ENCODE measurements at places on chromosomes 5 and 9.

GRCh38 chr5:154284433-154284832, 93.9 kb downstream of the GALNT10 start:
- DNase-seq: no peak

DNA sequence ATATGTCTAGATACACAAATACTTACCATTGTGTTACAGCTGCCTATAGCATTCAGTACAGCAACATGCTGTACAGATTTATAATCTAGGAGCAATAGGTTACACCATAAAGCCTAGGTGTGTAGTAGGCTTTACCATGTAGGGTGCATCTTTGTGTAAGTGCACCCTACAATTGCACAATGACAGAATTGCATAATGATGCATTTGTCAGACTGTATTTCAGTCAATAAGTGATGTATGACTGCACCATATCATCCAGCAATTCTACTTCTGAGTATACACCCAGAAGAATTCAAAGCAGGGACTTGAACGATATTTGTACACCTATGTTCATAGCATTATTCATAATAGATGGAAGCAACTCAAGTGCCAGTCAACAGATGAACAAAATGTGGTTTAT, 100.4 kb upstream of the SLC44A1 start:
- no peak for DNase-seq

GRCh38 chr5:168822745-168823281, 243.6 kb upstream of the PANK3 start:
- no peak for DNase-seq

- no peak for DNase-seq
Observed at GRCh38 chr5:173679909-173680630, 63.6 kb upstream of the BOD1 start.

DNA sequence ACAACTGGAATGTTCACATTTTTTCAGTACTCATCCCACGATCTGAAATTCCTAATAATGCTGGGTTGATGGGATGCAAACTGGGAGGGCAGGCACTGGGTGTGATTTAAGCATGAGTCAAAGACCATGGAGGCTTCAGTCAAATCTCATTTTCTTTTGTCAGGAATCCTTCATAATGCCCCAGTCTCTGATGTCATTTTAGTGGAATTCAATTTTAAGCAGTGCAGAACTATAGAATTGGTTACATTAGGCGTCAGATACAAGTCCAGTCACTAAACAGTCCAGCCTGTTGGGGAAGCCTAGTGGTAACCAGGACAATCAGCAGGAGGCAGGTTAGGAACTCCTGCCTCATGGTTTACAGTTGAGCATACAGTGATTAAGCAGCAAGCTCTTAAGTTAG, 41.0 kb upstream of the TMEM215 start:
- no peak for DNase-seq

DNA sequence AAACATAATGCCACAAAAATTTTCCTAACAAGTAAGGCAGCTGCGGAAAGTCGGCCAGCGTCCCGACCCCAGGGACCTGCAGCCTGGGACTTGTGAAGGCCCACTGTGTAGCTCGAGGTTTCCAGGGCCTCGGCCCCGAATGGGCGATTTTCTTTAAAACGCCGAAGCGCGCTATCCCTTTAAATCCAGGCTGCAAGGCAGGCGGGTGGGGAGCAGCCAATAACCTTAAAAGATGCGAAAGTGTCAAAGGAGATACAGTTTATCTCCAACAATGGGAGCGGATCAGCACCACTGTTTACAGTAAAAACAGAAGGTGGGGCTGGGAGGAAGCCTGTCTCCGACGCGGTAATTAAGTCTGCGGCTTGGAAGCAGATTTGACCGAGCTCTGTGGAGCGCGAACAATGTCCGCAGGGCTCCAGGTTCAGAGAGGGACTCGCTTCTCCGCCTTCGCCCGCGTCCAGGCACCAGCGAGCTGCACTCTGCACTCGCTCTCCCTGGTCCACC, 1.7 kb upstream of the ZSWIM6 start:
- no peak for DNase-seq

DNA sequence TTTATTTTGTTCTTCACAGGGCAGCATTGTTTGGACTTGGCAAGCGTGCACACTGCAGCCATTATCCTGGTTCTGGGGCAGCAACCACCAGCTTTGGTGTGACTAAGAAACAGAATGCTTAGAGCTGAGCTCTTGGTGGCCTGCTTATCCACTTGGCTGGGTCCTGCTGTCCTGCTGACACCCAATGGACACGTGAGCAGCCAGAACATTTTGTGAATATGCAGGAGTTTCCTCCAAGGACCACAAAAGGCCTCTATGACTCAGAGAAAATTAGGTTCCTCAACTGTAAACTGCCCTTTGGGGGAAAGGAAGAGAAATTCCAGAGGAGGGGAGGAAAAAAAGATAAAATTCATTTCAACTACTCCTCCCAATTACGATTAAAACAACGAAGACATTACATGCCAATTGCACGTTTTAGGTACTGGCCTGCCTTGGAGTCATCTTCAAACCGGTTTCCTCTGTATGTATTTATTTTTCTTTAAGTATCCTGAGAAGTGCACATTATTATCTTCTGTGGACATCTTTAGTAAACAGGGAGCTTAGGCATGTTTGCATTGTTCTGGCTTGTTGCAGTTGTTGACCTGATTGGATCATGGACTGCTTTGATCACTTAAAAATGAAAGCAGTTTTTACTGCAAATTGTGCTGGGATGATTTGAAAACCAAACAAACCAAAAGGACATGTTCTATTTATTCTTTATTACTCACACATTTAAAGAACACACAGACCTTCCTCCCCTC, 82.3 kb upstream of the TLE4 start:
- DNase-seq: no peak

GRCh38 chr9:135050072-135050990, 37.1 kb upstream of the OLFM1 start:
- no peak for DNase-seq

DNA sequence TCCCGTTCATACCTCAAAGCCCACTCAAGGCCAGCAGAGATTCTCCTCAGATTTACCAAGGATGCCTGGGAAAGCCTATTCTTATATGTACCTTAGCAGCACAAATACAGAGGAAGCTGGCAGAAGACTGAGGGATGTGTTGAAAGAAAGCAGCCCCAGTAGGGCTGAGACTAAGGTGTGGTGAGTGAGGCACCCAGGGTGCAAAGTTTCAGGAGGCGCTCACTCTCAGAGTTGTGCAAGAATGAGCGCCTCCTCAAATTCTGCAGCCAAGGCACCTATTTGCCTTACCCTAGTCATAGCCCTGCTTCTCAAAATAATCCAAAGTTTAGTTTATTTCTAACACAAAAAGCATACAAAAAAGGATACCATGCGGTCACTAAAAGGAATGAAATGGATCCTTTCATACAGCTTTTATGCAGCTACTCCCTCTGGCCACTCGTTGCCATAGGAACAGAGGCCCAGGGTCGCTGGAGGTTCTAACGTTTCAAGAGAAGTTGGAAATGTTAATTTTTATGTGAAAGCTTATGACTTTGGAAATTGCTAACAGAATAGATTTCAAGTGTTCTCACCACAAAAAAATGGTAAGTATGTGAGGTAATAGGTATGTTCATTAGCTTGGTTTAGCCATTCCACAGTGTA, 79.7 kb upstream of the SMIM23 start:
- DNase-seq: no peak

GRCh38 chr5:15889001-15889400, 290.6 kb downstream of the MARCHF11 start:
- DNase-seq: no peak

DNA sequence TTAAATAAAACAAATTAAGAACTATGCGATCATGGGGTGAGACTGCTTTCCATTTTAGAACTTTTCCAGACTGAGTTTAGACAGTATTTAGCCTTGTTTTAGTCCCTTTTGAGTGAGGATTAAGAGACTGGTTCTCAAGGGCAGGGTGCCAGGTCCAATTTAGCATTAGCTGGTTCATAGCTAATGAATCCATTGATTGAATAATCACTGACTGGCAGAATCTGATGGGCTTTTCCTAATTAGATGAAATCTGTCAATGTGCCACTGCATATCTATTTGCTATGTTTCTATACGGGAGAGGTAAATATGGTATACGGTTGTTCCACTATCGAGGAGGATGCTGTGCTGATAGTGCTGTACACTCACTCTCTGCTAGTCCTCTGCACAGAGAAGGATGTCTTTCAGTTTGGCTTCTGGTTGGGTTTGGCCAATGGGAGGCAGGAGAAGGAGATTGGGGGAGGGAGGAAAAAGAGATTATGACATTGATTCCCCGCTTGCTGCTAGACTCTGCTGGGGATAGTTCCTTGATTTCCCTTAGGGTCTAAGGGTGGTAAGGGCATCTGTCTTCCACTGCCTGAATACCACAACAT, 496.6 kb downstream of the CTNND2 start:
- no peak for DNase-seq

DNA sequence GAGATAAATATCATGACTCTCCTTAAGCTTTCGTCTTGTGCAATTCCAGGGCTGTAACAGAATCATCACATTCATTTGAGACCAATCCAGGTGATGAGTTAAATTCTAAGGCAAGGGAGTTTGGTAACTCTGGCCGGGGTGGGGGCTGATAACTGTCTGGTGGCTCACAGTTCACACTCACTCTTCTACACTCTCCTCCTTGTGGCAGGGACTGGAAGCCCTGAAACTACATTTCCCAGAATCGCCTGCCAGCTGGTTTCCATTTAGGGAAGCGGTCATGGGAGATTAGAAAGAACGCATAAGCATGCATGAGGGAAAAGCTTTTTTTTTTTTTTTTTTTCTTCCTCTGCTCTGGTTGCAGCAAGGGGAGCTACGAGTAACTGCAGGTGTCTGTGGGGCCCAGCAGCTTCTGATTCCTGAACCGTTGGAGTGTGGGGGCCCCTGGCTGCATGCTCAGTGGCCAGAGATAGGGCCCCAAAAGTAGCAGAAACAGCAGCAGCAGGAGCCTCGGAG, 154.8 kb upstream of the TBC1D2 start:
- DNase-seq: no peak

DNA sequence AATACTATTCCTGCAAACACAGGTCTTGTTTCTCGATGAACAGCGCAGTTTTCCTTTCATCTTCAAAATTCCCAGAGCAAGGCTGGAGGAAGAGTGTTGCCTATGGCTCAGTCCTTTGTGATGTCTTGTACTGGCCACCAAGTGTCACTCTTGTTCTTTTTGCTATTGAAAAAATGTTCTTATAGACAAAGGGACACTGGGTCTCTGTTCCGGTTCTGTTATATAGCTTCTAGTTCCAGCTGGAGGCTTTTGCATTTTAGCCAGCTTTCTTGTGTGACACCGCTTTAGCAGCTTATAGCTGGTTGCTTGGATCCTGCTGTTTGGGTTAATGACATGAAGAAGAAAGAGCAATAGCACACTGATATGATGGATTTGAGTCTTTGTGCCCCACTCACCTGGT, 343.7 kb upstream of the KCNN2 start:
- no peak for DNase-seq

- no peak for DNase-seq
Observed at GRCh38 chr9:124473310-124473709, 23.1 kb downstream of the ADGRD2 start.

DNA sequence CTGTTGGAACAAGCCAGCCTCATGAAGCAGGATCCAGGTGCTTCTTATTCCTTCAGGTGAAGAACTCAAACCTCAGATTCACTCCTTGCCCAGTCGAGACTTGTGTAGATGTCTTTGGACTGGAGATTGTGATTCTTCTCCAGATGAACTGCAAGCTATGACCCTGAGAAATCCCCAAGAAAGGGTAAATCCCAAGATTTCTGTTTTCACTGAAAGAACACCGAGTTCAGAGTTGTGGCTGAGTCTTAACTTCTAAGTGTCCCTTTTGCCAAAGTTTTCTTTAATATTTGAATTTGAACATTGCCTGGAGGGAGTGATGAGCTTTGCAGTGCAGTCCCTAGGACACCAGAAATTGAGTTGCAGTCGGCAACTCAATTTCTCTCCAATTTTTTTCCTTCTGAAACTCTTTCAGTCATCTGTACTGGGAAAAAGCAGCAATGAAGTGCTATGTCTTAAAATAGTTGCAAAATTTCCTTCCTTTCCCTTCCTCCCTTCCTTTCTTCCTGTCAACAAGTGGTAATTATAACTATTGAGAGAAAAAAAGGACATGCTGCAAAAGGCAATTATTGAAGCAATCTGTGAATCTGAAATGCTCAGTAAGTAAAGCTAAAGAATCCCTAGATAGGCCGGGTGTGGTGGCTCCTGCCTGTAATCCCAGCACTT, 56.1 kb downstream of the ANKRD55 start:
- no peak for DNase-seq

DNA sequence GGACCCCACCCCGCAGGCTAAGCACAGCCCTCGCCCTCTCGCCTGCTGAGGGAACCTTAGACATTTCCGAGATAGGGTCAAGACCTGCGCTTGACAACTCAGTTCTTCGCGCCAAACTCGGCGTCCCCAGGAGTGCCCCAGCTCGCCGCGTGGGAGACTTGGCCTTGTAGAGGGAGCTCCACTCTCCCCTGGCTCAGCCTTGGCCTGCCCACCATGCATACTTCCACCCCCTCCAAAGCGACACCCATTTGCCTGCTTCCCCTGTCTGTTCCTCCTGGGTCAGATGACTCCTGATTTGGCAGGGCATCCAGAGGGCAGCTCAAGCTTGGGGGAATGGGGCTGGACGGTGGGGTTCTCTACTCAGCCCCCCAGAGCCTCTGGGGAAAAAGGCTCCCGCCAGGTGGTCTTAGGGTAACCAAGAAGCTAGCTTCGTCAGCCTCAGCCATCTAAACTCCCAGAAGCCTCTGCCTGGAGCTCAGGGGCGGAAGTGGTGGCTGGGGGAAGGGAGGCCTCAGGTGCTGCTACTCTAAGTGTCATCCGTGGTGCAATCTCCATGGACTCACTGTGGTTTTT, 560 bp downstream of the DOCK2 start:
- DNase-seq: no peak

DNA sequence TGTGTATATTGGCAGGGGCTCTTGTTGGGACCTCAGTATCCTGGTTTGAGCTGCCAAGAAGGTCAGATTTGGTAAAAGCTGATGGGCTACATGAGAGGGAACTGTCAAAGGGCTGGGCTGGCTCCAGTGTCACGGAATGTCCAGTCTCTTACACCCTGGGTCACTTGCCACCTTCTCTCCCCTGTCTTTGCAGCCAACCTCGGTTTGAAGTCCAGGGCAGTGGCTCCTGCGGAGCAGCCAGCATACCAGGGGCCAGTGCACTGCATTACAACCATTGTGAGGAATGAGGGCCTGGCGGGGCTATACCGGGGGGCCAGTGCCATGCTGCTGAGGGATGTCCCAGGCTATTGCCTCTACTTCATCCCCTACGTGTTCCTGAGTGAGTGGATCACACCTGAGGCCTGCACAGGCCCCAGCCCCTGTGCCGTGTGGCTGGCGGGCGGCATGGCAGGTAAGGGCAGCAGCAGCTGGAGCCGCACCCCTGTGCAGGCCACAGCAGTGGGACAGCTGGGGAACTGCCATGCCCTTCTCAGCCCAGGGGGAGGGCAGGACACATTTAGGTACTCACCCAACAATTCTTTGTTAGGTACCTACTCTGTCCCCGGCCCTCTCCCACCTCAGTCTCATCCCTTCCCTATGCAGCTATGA, 24.2 kb downstream of the IL9 start:
- no peak for DNase-seq

GRCh38 chr9:489198-490197, 274.8 kb downstream of the DOCK8 start:
- DNase-seq: no peak

DNA sequence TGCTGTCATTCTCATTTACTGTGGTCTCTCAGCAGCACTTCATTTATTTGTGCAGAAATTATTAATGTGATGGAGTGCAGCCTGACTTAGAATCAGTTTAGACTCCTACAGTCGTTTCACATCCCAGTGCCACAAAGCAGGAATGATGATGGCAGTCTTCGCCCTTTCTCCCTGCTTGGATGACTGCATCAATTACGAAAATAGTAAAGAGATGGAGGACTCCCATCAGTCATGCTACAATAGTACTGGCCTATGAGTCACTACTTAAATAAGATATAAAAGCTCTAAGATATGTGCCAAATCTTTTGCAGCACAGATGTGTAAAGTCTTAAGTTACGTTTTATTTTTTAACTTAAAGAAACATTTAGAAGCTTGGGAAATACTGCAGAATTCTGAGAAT, 263.9 kb downstream of the CHSY3 start:
- no peak for DNase-seq

All from DMS 273 treated with DMSO at 0.1 percent for 48 hours (cell line).